Right cardiac atrium (tissue), 5 donors: ENCODE measurements at places on chromosomes 7 and 10.

- no peak for DNase-seq
Measured at GRCh38 chr7:92832534-92833023, 3.8 kb downstream of the CDK6 start.

DNA sequence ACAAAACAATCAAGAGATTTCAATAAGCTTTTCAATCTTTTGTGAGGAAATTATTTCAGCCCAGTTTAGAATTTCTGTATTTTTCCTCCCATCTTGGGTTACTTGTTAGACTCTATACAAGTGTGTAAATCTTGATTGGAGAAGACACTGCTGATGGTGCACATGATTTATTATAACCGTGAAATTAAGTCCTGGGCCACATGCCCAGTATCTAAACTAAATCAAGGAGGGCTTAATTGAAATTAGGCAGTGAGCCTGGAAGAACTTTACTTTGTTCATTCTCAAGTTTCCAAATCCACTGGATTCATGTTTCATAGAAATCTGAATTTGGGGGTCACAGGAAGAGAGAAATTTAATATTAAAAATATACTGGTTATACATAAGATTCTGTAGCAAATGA, 44.5 kb downstream of the CSTF2T start:
- no peak for DNase-seq

DNA sequence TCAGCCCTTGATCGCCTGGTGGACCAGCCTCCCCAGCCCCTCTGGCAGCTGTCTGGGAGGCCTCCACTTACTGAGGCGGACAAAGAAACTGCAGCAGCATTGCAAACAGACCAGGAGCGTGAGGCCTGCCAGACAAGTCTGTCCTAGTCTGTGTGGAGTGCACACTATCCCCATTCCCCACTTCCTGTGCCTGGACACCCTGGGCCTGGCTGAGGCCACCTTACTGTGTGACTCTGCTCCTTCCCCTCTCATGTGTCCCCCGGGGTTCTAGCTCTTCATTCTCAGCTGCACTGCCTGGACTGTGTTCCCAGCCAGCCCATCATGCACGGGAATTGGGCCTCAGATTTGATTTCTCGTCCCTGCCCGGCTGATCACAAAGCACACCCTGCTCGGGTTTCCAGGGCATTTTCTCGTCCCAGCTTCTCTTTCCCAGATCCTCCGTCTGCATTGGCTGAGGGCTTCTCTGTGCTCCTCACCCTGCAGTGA, 16.7 kb upstream of the C10orf90 start:
- no peak for DNase-seq

DNA sequence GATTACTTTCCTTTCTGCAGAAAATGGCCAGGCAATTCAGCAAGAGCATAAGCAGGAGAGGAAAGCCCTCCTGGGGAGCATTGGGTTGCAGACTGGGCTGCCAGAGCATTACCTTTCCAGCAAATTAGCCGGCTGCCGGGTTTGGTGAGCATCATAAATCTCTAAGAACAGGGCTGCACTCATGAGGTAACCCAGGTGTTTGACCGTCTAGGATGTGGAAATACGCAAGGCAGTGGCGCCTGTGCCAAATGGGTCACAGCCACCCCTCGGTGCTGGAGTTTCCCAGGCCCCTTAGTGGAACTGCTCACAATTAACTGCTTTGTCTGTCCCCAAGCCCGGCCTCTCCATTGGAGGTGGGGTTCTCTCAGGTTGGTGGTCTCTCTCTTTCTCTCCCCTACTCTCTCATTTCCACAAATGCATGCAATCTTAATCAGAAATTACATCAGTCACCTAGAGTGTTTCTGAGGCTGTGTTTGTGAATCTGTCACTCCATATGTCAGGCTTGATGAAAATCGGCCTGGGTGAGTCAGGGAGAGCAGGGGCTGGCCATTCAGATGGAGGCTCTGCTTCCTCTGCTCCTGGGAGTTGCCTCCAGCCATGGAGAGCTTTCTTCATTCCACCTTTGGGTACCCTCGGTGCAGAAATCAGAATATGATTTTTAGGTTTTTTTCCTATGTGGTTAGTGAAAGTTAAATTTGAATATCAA, 26.7 kb downstream of the PTN start:
- no peak for DNase-seq
